ENCODE measurements at places on chromosomes 4 and X. TPM values are rescaled to one million over a fixed set of nuclear protein-coding genes. Genes with fewer than 3 reads are reported as not detected.
A peak's percentile ranks its signal among the peaks of the same experiment; 100 is the strongest.

GRCh38 chr4:8463811-8464210 is 23.2 kb downstream of the TRMT44 start:
- no peak overlapping the region for H3K27ac ChIP-seq
- no peaks in the 10 kb centered on the region for H3K4me1 ChIP-seq
- H3K27me3 ChIP-seq: no peaks in the 10 kb centered on the region
- DNase-seq: no peak
- H3K4me3 ChIP-seq: no peak overlapping the region

DNA sequence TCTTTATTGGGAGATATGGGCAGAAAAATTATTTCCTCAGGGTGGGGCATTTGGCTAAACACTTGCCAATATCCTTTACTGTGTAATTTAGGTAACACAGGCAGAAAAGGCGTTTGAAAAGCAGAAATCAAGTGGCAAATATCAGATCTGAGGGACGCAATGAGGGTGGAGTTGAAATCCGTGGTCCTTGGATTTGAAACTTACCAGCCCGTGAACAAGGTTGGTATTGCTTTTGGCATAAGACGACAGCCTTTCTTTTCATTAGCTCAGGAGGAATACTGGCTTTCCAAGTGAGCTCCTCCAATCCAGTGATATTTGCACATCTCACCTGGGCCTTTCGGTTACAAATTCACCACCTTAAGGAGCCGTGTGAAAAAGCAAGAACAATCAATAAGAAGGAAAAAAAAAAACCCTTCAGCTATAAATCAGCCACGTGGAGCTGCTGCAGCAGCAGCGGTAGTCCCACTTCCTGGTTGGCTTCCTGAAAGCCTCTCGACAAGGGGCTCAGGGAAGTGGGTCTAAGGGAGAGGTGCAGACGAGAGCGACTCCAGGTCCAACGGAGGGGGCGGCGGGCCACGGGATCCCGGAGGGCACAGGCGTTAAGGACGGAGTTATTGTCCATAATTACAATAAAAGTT is 734 bp upstream of the GALNT7 start:
- H3K36me3 ChIP-seq: no peaks in the 10 kb centered on the region
- peak overlapping the region; percentile 93 for H3K27ac ChIP-seq
- peak overlapping the region; percentile 56 for H3K4me3 ChIP-seq
- peak; percentile 85 for DNase-seq
- peaks cover 5% of the 10 kb centered on the region for H3K4me1 ChIP-seq
- H3K27me3 ChIP-seq: no peaks in the 10 kb centered on the region

DNA sequence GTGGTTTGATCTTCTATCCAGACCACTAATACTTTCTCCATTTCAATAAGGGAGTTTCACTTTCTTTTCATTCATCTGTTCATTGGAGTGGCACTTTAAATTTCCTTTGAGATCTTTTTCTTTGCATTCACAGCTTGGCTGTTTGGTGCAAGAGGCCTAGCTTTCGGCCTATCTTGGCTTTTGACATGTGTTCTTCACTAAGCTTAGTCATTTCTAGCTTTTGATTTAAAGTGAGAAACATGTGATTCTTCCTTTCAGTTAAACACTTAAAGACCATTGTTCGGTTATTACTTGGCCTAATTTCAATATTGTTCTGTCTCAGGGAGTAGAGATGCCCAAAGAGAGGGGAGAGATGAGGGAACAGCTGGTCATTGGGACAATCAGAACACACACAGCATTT is 24.3 kb downstream of the CXCL13 start:
- H3K36me3 ChIP-seq: no peaks in the 10 kb centered on the region
- H3K27ac ChIP-seq: no peak overlapping the region
- no peak overlapping the region for H3K4me3 ChIP-seq
- no peak for DNase-seq

Gene FAM149A
- polyA plus RNA-seq: 11.4 TPM

DNA sequence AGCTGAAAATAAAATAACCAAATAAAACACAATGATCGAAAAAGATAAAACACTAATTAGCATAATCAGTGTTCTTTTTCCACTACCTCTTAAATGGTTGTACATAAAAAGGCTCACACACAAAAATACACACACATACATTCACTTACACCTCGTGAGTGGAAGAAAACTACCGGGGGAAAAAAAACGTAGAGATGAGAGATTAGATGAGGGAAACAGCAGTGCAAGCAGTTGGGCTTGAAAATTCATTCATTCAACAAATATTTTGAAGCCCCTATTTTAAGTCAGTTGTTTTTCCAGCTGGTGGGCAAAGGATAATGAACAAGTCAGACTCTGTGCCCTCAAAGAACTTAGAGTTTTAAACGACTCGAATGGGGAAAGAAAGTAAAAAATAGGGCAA is 1.0 kb downstream of the TBCK start:
- H3K27ac ChIP-seq: peak overlapping the region; percentile 92
- no peaks in the 10 kb centered on the region for H3K27me3 ChIP-seq
- peaks cover 9% of the 10 kb centered on the region for H3K4me1 ChIP-seq

Gene PNCK
- polyA plus RNA-seq: 1.1 TPM

- no peaks in the 10 kb centered on the region for H3K36me3 ChIP-seq
- H3K4me1 ChIP-seq: no peaks in the 10 kb centered on the region
- peak; percentile 12 for DNase-seq
- H3K4me3 ChIP-seq: peak overlapping the region; percentile 52
- H3K27me3 ChIP-seq: no peaks in the 10 kb centered on the region
Observed at GRCh38 chrX:40177117-40177430, 79.3 kb upstream of the BCOR start.

Gene CLCN5
- 5.1 TPM for polyA plus RNA-seq

DNA sequence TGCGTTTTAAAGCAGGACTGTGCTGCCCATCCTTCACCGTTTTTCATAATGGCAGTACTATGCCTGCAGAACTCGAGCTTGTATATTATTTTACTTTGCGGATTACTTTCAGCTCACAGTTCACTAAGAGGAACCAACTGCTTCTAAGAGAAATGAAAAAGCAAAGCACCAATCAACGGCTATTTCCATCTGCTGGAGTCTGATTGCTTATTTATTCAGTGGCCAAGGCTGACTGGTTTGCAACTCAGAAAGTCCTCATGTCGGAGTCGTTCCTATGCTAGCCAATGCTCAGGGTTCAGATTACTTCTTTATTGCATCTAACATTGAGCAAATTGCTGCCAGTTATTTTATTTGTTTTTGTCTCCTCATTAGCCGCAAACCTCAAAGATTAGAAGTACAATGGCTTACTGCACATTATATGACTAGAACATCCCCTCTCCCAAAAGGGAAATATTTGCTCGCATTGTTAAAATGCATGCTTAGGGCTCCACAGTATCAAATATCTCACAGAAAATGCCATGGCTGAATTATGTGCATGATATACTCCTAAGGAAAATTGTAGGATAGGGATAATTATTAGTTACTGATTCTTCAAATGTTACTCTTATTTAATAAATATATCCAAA is 1628.2 kb upstream of the ADGRL3 start:
- no peak overlapping the region for H3K27ac ChIP-seq
- no peaks in the 10 kb centered on the region for H3K36me3 ChIP-seq
- H3K4me1 ChIP-seq: no peaks in the 10 kb centered on the region
- no peaks in the 10 kb centered on the region for H3K27me3 ChIP-seq

DNA sequence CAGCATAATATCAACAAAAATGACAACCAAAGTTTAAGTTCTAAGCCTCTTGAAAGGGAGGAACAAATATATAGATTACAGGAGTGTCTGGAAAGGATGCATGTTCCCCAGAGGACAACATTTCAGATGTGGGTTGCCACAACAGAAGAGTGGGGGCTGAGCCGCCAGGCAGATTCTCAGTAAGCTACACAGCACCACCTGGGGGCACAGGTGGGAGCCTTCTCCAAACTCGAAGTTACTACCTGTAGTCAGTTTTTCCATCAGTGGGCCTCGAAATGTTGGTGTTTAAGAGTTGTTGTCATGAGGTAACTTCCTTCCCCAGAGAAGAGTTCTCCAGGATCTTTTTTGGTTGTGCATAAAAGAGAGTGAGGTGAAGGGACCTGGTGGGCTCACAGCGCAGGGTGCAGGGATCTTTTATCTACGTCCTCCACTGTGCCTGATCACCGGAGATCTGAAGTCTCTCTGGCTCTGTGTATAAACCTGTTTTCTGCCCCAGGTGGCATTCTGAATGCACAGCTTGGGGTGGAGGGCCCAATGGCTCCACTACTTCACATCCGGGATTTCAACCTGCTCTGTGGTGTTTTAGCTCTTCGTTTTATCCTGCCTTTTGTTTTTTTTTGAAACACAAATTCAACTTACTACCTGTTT is 58.4 kb upstream of the STS start:
- no peaks in the 10 kb centered on the region for H3K4me1 ChIP-seq
- no peak overlapping the region for H3K4me3 ChIP-seq
- H3K27me3 ChIP-seq: no peaks in the 10 kb centered on the region
- H3K27ac ChIP-seq: no peak overlapping the region

- H3K4me3 ChIP-seq: no peak overlapping the region
- no peaks in the 10 kb centered on the region for H3K27me3 ChIP-seq
- no peak overlapping the region for H3K27ac ChIP-seq
- no peaks in the 10 kb centered on the region for H3K4me1 ChIP-seq
Observed at GRCh38 chrX:40132751-40133150, 35.0 kb upstream of the BCOR start.

DNA sequence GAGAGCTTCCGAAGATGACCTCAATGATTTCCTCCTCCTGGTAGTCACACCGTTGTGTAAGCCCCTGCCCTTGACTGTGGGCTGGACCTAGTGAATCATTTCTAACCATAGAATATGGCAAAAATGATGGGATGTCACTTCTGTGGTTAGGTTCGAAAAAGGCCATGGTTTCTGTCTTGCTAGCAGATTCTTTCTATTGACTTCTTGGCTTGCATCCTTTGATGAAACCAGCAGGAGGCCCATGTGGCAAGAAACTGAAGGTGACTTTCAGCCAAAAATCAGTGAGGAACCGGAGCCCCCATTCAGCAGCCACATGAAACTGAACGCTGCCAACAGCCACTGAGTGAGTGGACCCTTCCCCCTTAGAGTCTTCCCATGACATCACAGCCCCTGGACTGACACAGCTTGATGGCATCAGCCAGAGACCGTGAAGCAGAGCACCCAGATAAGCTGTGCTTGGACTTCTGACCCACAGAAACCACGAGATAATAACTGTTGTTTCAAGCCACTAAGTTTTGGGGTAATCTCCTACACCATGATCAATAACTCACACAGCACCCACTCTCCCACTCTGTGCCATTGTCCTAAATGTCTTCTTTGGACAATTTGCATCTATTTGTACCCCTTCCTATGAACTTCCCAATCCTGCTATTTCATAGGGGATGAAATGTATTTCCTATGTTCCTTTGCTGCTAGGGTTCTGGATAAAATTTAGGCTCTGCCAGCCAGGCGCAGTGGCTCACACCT is 148.0 kb upstream of the STX18 start:
- H3K4me3 ChIP-seq: no peak overlapping the region
- DNase-seq: no peak
- no peaks in the 10 kb centered on the region for H3K27me3 ChIP-seq
- H3K27ac ChIP-seq: peak overlapping the region; percentile 49
- no peaks in the 10 kb centered on the region for H3K4me1 ChIP-seq
- H3K36me3 ChIP-seq: no peaks in the 10 kb centered on the region

Gene NKX1-1
- polyA plus RNA-seq: not detected

Gene MAGEA2
- polyA plus RNA-seq: not detected

Gene LRIT3
- polyA plus RNA-seq: 0.04 TPM

DNA sequence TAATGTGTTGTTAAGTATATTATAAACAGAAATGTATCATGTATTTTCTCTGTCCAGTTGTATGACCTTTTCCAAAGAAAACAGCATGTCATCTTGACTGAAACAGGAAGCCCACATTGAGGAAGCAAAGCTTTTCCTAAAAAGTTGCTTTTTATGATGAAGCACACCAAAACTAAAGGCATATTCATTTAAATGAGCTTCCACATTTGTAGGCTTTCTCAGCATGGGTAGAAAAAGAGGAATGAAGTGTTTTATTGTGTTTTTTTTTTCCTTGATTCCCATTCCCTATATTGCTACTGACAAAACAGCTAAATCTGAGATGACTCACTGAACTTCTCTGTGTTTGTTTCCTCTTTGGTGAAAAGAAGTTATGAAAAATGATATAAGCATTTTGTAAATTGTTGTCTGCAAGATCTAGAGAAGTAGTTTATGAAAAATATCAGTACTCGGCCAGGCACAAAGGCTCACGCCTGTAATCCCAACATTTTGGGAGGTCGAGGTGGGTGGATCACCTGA is 32.5 kb upstream of the FRAS1 start:
- H3K36me3 ChIP-seq: no peaks in the 10 kb centered on the region
- DNase-seq: no peak
- no peaks in the 10 kb centered on the region for H3K4me1 ChIP-seq

Gene PRDM8
- 2.0 TPM for polyA plus RNA-seq

Gene DKK2
- polyA plus RNA-seq: not detected

DNA sequence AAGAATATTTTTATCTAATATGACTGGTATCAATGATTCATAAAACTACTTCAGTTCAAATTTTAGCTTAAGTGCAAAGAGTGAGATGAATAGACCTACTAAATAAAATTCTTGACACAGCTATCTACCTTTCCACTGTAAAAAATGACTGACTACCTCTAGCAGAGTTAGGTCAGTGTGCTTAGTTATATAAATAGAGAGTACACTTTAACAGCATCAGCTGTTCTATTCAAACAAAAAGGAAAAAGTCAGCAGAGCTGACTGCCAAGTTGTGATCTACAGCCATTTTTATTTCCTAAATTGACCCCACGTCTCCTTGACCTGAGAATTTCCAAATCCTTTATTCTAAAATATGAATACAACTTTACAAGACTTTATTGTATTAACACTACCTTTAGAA is 262.4 kb downstream of the CAMK2D start:
- no peak for DNase-seq
- H3K27ac ChIP-seq: no peak overlapping the region
- H3K4me1 ChIP-seq: no peaks in the 10 kb centered on the region
- H3K36me3 ChIP-seq: peaks cover 14% of the 10 kb centered on the region
- no peaks in the 10 kb centered on the region for H3K27me3 ChIP-seq
- no peak overlapping the region for H3K4me3 ChIP-seq

Gene WDR1
- polyA plus RNA-seq: 196 TPM

- no peaks in the 10 kb centered on the region for H3K4me1 ChIP-seq
- DNase-seq: no peak
- H3K36me3 ChIP-seq: no peaks in the 10 kb centered on the region
- H3K27ac ChIP-seq: no peak overlapping the region
Observed at GRCh38 chr4:15884666-15885065, 53.9 kb downstream of the FGFBP1 start.

DNA sequence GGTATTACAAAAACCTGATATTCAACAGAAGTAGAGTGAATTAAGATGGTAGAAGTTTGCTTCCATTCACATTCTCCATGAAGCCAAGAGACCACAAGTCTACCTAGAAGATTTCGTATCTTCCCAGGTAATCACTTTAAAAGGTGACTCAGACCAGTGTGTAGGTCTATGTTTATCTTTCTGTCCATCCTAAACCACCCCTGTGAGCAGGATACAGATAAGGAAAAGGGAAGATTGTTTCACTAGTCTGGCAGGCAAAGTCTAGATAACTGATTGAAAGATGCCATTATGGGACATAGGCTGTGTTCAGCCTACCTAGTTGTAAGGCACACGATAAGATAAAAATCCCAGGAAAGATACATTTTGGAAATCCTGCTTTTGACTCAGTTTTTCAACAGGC is 244.3 kb upstream of the NWD2 start:
- H3K36me3 ChIP-seq: no peaks in the 10 kb centered on the region
- DNase-seq: no peak
- no peak overlapping the region for H3K4me3 ChIP-seq

All from small intestine (tissue), 16 donors.